ENCODE measurements at places on chromosomes 5 and 9.

GRCh38 chr9:137878146-137878941 is 762 bp downstream of the CACNA1B start:
- DNase-seq: peak; percentile 66

- DNase-seq: no peak
These were observed 13.9 kb upstream of the OSMR start for GRCh38 chr5:38831909-38832308.

- DNase-seq: no peak
These were observed 308.6 kb upstream of the RPS23 start for GRCh38 chr5:82586661-82587310.

- no peak for DNase-seq
These were observed 6.3 kb downstream of the TTC16 start for GRCh38 chr9:127722055-127722745.

DNA sequence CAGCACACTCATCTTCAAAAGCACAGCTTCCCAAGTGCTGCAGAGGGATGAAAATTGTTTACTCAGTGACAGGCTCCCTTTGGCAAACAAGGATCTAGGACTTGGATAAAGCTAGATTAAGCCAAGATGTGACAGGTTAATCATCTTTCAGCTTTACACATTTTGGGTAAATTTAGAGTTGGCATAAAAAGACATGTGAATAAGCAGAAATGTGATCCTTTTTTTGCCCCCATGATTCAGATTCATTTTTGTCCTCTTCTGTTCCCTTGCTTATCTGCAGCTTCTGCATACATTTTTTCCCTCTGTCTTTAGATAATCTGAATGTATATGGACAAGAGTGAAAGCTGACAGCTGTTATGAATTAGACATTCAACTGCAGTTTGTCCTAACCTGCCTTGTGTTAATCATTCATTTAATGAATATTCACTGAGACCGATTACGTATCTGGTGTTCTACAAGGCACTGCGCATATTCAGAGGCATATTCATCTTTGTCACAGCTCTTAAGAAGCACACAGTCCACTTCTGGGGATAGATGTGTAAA is 19.6 kb downstream of the ADAMTSL1 start:
- no peak for DNase-seq

DNA sequence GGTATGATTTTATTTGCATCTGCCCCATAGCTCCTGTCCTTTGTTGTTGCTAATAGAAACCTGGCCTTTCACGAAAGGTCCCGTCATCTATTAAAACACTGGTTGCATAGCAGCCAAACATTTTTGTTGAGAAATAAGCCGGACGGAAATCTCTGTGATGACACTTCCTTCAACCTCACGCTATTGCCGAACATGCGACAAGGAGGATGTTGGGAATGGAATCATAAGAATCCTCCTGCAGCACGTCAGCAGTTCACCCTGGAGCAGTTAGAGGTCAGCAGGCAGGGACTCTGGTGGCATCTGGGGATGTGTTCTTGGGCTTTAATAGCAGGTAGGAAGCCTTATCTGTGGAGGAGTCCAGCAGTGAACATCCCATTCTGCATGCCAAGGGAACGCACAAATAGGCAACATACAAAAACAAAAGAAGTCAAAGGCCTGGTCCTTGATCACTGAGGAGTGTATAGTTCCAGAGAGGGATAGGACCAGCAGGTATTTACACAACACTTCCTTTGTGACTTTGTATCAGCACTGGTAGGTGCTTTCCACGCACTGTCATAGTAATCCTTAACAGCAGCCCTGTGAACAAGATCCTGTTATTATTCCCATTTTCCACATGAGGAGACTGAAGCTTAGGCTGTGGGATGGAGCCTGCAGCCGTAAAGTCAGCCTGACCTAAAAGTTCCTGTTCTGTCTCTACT is 33.4 kb downstream of the ARHGAP26 start:
- DNase-seq: no peak

DNA sequence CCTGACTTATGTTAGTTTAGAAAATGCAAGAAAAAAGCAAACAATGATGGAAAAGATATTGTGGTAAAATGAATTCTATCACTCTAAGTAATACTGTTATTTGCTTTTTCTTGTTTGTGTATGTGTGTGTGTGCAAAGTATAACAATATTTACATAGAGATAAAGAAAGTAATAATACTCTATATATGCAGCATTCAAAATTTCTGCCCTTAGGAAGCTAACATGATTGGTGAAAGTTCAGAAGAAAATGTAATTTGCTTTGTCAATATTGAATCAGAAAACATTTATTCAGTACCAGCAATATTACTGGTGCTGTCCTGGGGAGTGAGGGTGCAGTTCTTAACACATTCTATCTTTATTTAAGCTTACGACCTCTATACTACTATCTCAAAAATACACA is 12.9 kb upstream of the PRDM9 start:
- peak; percentile 74 for DNase-seq

DNA sequence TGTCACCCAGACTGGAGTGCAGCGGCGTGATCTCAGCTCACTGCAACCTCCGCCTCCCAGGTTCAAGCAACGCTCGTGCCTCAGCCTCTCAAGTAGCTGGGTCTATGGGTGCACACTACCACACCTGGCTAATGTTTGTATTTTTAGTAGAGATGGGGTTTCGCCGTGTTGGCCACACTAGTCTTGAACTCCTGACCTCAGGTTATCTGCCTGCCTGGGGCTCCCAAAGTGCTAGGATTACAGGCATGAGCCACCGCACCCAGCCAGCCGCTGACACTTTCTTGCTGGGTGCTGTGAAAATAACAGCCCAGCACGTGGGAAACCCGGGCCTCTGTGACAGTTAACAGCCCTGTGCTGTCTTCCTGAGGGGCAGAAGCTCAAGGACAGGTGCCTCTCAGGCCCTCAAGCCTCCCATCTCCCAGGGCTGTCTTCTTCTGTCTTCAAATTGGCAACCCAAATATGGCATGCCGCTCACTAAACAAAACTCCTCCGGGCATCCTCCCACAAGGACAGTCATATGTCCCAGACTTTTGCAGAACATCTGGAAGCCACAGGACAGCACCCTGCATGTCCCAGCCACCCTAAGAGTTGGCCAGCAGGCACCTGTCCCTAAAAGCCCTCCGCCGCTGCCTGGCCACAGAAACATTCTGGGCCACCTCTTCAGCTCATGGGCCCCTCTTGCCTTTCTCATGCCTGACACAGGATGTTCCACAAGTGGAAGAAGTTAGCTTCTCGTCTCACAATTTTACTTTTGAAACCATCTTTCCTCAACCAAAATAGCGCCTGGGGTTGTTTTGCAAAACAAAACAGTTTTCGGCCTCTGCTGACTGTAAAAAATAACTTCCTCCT is 233.6 kb downstream of the SYK start:
- DNase-seq: no peak

- no peak for DNase-seq
These were observed 168.9 kb upstream of the NFIB start for GRCh38 chr9:14482856-14483255.

GRCh38 chr9:2181792-2182191 is 166.6 kb downstream of the SMARCA2 start:
- no peak for DNase-seq

- DNase-seq: no peak
These were observed 534.7 kb downstream of the CAAP1 start for GRCh38 chr9:26357803-26358344.

DNA sequence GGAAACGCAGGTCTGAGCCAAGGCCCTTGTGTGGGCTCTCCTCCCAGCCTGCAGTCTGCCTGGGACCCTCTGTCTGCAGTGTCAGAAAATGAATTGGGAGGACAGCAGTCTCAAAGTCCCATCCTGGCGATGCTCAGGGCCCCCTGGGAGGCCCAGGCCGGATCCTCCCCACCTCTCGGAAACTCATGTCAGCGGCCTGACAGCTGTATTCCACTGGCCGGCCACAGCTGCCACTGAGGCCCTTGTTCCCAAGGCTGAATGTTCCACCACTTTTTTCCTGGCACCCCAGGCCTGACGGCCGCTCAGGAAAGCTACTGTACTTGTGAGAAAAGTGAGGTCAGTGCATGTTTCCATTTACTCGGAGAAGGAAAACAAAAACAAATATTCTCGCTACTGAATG is 180.0 kb downstream of the FGF18 start:
- DNase-seq: no peak

DNA sequence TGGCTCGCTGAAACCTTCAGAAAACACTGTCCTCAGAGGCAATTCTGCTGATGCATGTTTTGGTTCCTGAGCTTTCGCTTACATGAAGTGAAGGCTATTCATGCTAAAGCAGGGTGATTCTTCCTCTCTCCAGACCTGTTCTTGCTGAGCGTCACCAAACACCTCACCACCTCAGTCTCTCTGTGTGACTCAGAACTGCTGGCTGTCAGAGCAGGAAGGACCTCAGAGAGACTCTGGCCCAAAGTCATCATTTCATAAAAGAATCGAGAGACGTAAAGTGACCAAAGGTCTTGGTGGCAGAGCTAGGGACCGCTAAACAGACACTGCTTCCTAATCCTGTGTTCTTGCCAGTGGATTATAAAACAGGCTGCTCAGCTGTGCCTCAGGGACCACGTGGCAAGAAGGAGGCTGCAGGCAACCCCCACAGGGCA is 73.8 kb downstream of the LHFPL2 start:
- no peak for DNase-seq

DNA sequence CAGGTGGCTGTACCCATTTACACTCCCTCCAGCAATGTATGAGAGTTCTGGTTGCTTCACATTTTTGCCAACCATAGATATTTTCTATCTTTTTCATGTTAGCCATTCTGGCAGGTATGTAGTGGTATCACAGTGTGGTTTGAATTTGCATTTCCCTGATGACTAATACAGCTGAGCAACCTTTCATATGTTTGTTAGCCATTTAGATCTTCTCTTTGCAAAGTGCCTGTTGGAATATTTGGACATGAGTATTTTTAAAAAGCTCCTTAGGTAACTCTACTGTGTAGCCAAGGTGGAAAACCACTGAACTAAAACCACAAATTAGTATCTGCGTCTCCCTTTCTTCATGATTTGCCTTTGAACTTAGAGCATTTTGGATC is 31.9 kb downstream of the IRF1 start:
- DNase-seq: no peak

GRCh38 chr5:156391139-156391538 is 64.2 kb downstream of the SGCD start:
- DNase-seq: no peak

GRCh38 chr5:133905424-133905823 is 63.0 kb downstream of the C5orf15 start:
- no peak for DNase-seq

DNA sequence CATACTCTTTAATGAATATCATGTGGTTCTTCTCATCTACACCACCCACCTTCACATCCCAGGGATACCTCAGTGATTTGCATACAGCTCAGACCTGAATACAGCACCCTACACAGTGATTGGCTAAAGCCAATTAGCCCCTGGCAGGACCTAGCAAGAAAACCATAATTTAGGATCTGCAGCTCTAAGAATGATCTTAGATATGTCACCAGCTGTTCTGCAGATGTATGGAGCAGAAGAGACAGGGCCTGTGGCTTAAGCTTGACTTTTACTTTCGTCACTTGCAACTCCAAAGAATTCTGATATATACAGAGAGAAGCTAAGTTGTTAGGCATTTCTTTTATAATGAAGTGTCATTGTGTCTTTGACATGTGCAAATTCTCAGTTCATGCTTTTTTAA is 483.2 kb upstream of the C9orf72 start:
- DNase-seq: no peak

- DNase-seq: no peak
These were observed 222.7 kb upstream of the ACO1 start for GRCh38 chr9:32161720-32162119.

GRCh38 chr9:3969590-3970260 is 330.1 kb downstream of the GLIS3 start:
- DNase-seq: no peak

GRCh38 chr5:130135506-130135905 is 231.2 kb downstream of the CHSY3 start:
- DNase-seq: no peak

DNA sequence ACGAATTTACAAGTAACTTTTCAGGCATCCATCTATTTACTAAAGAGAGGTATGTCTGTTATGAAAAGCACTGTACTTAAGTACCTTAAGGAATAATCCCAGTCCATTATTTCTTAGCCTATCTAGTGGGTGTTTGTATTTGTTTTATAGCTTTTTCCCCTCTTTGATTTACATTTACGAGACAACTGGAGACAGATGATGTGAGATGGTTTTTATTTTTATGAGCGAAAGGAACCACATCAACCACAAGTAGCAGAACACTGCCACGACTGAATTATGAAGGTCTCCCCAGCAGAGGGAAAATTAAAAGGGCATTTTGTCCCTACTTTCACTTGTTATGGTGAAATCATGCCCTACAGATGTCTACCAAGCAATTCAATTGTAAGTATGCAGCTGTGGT is 357.8 kb downstream of the NFIB start:
- no peak for DNase-seq

DNA sequence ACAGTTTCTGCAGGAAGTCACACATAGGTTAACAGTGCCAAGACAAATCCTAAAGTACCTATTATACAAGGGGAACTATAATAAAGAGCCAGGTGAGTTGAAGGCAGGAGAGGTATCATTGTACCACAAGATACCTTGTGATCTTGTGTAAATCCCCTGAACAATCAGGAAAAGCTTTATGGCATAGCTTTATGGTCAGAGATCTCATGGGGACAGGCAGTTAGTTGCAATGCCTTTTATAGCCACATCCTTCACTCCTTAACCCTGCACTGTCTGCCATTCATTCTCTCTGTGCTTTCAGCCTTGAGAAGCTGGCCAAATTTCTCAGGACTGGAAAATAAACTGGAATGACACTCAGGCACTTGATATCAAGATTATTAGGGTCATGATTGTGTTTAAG is 97.0 kb downstream of the GHR start:
- DNase-seq: no peak

- DNase-seq: no peak
These were observed 201.8 kb upstream of the MPDZ start for GRCh38 chr9:13481274-13481673.

DNA sequence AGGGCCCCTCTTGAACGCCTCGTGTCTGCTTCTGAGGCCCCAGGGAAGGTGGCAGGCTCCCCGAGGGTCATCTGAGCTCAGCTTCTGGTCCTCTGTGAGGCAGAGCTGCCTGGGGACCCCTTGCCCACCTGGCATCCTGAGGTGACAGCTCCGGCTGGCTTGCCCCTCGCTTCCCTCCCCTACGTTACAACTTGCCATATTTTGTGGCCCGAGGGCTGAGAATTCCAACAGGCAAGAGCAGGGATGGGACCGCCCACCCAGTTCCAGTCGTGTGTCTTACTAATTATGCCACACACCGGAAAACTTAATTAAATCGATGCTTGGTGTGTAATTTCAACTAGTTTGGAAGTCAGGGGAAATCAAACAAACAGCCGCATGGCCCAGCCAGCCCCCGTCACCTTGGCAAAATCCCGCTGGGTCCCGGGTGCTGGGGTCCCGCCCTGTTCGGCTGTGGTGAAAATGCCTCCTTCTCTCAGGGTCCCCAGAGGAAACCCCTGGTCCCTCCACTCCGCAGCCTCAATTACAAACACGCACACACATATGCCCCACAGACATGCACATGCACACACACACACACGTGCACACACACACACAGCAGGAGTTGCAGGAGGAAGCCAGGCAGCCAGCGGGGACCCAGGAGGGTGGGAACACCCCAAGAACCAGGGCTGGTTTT is 221.0 kb upstream of the IER5L start:
- DNase-seq: no peak
